ENCODE measurements at places on chromosomes 6 and 20.

DNA sequence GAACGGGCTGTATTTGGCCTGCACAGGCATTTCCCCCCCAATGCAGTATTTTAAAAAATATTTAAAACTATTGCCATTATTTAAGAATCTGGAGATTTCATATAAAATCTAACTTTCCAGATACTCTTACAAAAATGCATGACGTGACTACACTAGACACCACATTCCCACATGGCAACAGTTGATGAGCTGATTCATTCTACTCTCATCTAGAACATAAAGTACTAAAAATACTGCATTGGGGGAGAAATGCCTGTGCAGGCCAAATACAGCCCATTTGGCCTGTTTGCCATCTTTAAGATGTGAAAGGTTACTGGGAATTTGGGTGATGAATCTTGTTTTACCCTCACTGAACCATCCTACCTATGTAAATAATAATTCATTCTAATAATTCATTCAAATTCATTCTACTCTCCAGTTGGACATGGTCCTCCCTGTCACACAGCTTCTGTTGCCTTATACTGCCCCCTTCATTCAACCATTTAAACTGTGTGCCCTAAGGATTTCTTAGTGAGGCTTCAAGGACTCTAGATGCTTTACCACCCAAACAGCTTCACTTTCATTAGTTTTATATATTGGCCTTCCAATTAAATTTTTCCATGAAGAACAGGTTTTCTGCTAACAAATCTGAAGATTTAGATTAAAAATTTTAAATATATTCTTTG is 6.9 kb upstream of the ZSCAN16 start:
- H3K27ac ChIP-seq = no peak overlapping the region
- no peak overlapping the region for H3K4me3 ChIP-seq
- no peak for DNase-seq
- no peaks in the 10 kb centered on the region for H3K27me3 ChIP-seq
- H3K36me3 ChIP-seq = peaks cover 3% of the 10 kb centered on the region

DNA sequence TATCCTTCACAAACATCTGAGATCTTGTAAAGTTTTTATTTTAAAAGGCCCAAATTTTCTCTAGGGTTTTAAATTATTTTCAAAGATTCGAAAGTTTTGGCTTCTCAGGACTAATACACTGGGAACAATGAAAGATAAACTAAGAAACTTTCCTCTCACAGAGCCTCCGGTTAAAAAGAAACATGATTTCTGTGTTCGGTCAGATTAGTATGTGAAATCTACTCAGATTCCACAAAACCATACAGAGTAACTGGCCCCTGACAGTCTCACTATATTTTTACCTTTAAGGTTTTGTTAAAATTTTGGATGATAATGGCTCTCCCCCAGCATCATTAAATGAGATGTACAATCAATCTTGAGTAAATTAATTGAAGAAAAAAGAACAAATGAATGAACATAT is 471.0 kb downstream of the COL12A1 start:
- no peak overlapping the region for H3K4me3 ChIP-seq
- no peak for DNase-seq
- no peaks in the 10 kb centered on the region for H3K27me3 ChIP-seq
- no peak overlapping the region for H3K27ac ChIP-seq

DNA sequence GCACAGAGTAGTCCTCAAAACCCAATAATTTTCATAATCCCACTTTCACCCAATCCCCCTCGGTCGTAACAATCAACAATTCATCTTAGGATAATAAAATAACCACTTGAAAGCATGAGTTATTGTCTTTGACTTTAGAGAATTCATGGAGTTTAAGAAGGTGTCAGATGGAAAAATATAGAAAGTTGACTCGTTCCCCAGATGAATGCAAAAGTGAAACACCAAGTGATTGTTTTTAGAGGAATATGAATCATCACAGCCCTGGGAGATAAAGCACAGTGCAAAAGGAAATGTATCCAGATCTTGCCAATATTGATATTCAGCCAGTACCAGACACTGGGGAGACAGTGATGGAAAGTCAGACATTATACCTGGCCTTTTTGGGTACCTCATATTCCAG is 860.5 kb downstream of the DHX35 start:
- no peak overlapping the region for H3K4me3 ChIP-seq
- H3K27ac ChIP-seq = no peak overlapping the region
- DNase-seq = peak; percentile 84
- H3K36me3 ChIP-seq = no peaks in the 10 kb centered on the region
- no peaks in the 10 kb centered on the region for H3K27me3 ChIP-seq

- H3K4me3 ChIP-seq = no peak overlapping the region
- no peaks in the 10 kb centered on the region for H3K4me1 ChIP-seq
Observed at GRCh38 chr6:168785720-168786511, 344.9 kb downstream of the SMOC2 start.

DNA sequence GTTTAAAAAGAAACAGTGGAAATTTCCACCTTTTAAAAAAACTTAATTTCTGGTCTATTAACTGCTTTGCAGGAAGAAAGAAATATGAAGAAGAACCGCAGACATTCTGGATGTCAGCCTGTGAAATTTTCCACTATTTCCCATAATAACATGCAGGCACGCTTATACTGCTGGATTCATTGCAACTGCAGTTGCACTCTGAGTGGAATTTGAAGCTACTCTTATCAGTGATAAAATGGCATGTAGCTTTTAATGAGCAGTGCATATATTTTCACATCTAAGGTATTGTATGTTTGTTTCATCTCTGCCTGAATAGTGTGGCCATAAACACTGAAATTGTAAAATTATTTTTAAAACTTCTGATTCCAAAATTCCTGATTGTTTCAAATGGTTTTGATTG is 28.2 kb downstream of the NCOA3 start:
- H3K27ac ChIP-seq = no peak overlapping the region
- DNase-seq = no peak
- H3K27me3 ChIP-seq = no peaks in the 10 kb centered on the region
- H3K4me1 ChIP-seq = no peaks in the 10 kb centered on the region

GRCh38 chr6:114713690-114714089 is 370.9 kb upstream of the HS3ST5 start:
- H3K27me3 ChIP-seq = no peaks in the 10 kb centered on the region
- H3K36me3 ChIP-seq = no peaks in the 10 kb centered on the region
- no peak for DNase-seq
- no peak overlapping the region for H3K27ac ChIP-seq
- H3K4me1 ChIP-seq = no peaks in the 10 kb centered on the region

GRCh38 chr6:121479486-121480098 is 44.1 kb downstream of the GJA1 start:
- H3K27ac ChIP-seq = no peak overlapping the region
- H3K4me1 ChIP-seq = no peaks in the 10 kb centered on the region
- no peaks in the 10 kb centered on the region for H3K36me3 ChIP-seq
- H3K4me3 ChIP-seq = no peak overlapping the region

- no peaks in the 10 kb centered on the region for H3K4me1 ChIP-seq
- DNase-seq = no peak
- no peak overlapping the region for H3K4me3 ChIP-seq
- no peak overlapping the region for H3K27ac ChIP-seq
- no peaks in the 10 kb centered on the region for H3K36me3 ChIP-seq
Observed at GRCh38 chr6:149168968-149169367, 148.5 kb upstream of the TAB2 start.
